ENCODE measurements at places on chromosomes 4 and X. TPM values are rescaled to one million over a fixed set of nuclear protein-coding genes. Genes with fewer than 3 reads are reported as not detected.

The GLUD2 gene
- total RNA-seq: 2.9 TPM

The ANXA3 gene
- 59.6 TPM for total RNA-seq

The AR gene
- 4.1 TPM for total RNA-seq

The DMD gene
- total RNA-seq: 0.03 TPM

The HMGN5 gene
- 2.7 TPM for total RNA-seq

The HAND2 gene
- 0.35 TPM for total RNA-seq

The EREG gene
- 50.5 TPM for total RNA-seq

The KIAA1210 gene
- total RNA-seq: not detected

The ANOS1 gene
- 0.05 TPM for total RNA-seq

The BEND4 gene
- not detected for total RNA-seq

The MAP7D2 gene
- total RNA-seq: 7.1 TPM

The MFAP3L gene
- 5.6 TPM for total RNA-seq

The ETNPPL gene
- total RNA-seq: not detected

Data from A549 treated with DMSO at 1 μM for 4 hours (cell line).